Fibroblast of gingiva (primary cell): ENCODE measurements at places on chromosomes 1 and 21.

DNA sequence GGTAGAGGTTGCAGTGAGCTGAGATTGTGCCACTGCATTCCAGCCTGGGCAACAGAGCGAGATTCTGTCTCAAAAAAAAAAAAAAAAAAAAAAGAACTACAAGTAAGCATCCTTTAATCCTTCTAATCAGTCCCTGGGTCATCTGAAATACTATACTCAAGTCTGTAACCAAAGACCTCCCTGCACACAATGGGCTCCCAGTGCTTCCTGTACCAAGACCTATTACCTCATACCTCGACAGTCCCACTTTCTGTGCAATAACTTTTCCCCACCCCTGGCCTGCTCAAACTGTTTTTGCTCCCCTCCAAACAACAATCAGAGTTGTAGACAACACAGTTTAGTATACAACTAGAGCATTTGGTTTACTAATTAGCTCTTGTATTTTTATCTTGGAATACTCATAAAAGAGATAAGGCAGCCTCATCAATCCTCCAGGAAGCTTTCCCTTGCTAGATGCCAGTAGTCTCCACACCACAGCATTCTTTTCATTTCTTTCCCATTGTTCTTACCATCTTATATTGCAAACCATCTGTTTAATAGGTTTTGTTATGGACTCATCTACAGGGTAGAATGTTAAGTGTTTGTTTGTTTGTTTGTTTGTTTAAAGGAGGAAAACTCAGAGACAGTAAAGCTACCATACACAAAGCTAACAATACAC is 19.2 kb upstream of the RLF start:
- DNase-seq: no peak

GRCh38 chr1:196377811-196378210 is 230.4 kb downstream of the KCNT2 start:
- no peak for DNase-seq

- DNase-seq: no peak
Observed at GRCh38 chr1:180524915-180525714, 22.7 kb upstream of the ACBD6 start.

- no peak for DNase-seq
Observed at GRCh38 chr1:180299479-180300221, 69.6 kb downstream of the LHX4 start.

GRCh38 chr21:45893740-45894449 is 87.7 kb upstream of the COL6A1 start:
- peak; percentile 16 for DNase-seq

DNA sequence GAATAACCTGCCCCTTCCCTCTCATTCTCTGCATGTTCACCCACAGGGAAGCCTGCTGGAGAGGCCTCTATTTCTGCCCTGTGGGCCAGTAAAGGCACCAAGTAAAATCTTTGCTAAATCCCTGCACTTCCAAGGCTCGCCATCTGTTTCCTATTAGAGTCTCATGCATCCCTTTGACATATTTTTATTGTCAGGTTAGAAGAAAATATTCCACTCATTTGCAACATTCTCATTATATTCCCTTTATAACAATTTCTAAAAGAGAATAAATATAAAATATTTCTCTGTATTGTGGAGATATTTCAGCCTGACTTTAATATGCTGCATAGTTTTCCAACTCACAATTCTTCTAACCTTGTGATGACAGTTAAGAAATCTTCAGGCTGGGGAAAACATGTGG is 340.4 kb upstream of the VAMP3 start:
- DNase-seq: no peak

GRCh38 chr1:73868810-73869336 is 329.1 kb downstream of the LRRIQ3 start:
- DNase-seq: no peak

DNA sequence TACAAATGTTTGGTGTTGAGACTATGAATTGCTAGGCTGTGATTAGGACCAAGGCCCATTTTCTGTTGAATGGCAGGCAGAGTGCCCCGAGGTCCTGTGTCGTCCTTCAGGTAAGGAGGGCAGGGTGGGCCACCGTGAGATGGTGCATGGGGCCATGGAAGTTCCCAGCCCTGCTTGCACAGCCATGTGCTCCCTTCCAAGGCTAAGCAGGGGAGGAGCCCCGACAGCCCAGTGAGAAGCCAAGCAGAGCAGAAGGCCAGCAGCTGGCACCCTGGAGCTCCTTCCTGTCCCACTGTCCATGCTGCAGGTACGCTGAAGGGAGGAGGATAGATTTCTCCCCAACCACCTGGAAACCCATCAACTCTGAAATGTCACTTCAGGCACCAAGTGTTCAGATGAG is 8.2 kb upstream of the NUAK2 start:
- DNase-seq: no peak

- DNase-seq: no peak
Observed at GRCh38 chr1:71224741-71225377, 144.0 kb upstream of the ZRANB2 start.

DNA sequence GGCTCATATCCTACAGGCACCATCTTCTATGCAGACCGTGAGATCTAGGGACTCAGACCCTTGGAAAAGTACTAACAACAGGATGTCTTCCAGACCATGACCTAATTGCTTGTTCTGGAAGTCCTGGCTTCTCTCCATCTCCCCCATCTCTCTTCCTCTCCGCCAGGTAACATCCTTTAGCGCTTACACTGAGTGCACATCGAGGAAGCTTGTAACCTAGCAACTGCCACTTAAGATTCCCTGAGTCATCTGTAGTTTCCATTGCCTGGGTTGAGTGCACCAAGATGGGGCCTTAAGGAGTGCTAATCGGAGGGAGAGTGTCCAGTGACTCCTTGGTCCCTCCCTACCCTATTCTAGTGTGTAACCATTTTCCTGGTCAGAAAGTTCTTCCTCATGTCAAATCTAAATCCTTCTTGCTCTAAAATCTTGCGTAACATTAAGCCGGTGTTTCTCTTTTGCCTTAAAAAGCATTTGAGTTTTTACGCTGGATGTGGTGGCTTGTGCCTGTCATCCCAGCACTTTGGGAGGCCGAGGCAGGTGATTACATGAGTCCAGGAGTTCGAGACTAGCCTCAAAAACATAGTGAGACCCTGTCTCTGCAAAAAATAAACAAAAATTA is 9.7 kb downstream of the KLHDC8A start:
- no peak for DNase-seq

- no peak for DNase-seq
Observed at GRCh38 chr1:204361781-204362180, 2.1 kb upstream of the PLEKHA6 start.

DNA sequence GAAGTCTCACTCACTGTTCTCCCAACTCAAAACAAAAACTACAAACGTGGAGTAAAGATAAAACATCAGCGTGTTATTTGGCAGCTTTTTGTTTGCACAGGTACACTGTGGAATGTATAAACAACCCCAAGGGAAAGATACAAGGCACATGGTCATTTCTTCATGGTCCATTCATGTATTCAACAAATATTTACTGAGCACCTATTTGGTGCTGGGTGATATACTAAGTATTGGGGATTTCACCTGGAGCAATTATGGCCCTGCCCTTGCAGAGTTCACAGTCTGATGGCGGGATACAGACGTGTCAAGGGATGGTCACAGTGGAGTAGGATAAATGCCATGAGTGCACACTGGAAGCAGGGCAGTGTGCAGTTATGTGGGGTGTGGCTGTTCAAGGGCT is 136.1 kb downstream of the SPATA46 start:
- DNase-seq: no peak

DNA sequence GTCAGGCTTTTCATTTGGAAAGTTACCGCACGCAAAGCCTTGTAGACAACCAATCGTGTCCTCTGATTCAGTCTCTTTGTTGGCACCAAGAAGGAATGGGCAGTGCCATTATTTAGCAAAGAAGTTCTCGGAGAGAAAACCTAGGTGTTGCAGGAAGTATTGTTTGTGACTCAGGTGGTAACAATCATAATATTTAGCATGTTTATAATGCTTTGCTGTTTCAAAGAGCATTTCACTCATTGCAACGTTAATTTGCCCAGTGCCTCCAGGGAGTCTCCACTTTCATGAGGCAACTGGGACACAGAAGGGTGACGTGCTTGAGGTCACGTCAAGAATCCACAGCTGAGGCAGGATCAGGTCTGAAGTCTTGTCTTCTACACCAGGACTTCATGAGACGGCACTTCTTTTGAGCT is 31.4 kb downstream of the STPG1 start:
- no peak for DNase-seq

GRCh38 chr21:26116456-26117011 is 54.0 kb downstream of the APP start:
- peak; percentile 77 for DNase-seq

- no peak for DNase-seq
Observed at GRCh38 chr1:109509176-109510134, at the start of gene AMIGO1. Gene AMIGO1, minus strand, starts transcription at chr1:109509727. Its CDS starts 815 bp downstream, at chr1:109508912.

GRCh38 chr21:38170283-38170682 is 86.5 kb upstream of the KCNJ15 start:
- peak; percentile 13 for DNase-seq

DNA sequence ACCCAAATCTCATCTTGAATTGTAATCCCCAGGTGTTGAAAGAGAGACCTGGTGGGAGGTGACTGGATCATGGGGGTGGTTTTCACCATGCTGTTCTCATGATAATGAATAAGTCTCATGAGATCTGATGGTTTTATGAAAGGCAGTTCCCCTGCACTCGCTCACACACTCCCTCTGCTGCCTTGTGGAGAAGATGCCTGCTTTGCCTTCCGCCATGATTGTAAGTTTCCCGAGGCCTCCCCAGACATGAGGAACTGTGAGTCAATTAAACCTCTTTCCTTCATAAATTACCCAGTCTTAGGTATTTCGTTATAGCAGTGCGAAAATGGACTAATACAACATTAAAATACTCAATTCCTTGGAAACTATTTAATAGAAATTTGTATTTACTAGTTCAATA is 99.2 kb downstream of the PROX1 start:
- DNase-seq: no peak

- DNase-seq: peak; percentile 10
Observed at GRCh38 chr1:198610362-198610761, 28.5 kb upstream of the PTPRC start.

- no peak for DNase-seq
Observed at GRCh38 chr1:248710305-248710900, 7.8 kb upstream of the OR14I1 start.
